ENCODE measurements at places on chromosomes 6 and 20.

- no peak for DNase-seq
These were observed 12.5 kb downstream of the CTSZ start for GRCh38 chr20:58994390-58995159.

DNA sequence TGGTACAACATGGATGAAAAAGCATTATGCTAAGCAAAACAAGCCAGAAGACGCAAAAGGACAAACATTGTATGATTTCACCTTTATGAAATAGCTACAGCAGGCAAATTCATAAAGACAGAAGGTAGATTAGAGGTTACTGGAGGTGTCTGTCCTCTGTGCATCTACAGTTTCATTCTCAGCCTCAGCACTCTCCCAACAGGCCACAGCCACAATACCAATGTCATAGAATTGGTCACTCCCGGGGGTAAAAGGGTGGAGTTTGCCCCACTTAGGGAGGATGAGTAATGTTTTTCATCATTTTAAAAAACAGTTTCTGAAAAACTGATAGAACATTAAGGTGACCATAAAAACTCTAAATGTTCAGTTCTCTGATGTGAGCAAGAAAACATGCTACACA lies 17.2 kb upstream of the TMX4 start:
- no peak for DNase-seq

DNA sequence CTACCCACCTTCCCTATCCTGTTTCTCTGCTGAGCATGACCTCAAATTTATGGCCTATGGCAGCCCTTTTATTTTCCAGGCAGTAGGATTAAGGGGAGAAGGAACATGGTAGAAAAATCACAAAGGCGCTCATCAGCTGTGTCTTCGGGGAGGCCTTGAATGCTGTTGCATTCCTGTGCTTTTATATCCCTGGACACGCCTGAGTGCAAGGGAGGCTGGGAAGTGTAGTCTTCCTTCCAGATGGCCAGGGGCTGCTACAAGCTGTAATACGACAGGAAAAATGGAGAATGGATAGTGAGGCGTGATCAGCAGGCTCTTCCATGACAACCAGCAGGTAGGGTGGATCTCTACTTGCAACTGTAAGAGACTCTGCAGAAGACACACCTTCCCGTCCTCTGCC lies 210.9 kb upstream of the GGTLC1 start:
- no peak for DNase-seq

GRCh38 chr6:12232821-12233220 lies 57.3 kb upstream of the EDN1 start:
- no peak for DNase-seq

GRCh38 chr6:79403563-79403962 lies 133.7 kb downstream of the LCA5 start:
- DNase-seq = no peak

- DNase-seq = no peak
These were observed 222.3 kb downstream of the UBE3D start for GRCh38 chr6:82843291-82843885.

- DNase-seq = no peak
These were observed 157.7 kb upstream of the MMS22L start for GRCh38 chr6:97440590-97441176.

DNA sequence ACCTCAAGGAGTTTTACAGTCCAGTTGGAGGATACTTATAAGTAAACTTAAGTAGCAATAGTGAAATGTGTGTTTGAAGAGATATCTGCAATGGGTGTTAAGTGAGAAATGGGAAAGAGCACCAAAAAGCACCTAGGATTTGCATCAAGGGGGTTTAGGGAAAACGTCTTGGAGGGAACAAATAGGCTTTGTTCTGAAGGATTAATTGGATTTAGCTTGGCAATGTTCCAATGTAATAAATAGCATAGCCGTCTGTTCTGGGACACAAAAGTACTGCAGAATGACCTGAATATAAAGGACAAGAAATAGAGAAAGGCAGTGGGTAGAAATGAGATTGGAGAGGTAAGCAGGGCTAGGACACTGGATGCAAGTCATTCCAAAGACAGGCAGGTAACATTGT lies 2.8 kb upstream of the MYO6 start:
- DNase-seq = no peak

GRCh38 chr6:135358251-135358821 lies 139.2 kb downstream of the AHI1 start:
- no peak for DNase-seq

DNA sequence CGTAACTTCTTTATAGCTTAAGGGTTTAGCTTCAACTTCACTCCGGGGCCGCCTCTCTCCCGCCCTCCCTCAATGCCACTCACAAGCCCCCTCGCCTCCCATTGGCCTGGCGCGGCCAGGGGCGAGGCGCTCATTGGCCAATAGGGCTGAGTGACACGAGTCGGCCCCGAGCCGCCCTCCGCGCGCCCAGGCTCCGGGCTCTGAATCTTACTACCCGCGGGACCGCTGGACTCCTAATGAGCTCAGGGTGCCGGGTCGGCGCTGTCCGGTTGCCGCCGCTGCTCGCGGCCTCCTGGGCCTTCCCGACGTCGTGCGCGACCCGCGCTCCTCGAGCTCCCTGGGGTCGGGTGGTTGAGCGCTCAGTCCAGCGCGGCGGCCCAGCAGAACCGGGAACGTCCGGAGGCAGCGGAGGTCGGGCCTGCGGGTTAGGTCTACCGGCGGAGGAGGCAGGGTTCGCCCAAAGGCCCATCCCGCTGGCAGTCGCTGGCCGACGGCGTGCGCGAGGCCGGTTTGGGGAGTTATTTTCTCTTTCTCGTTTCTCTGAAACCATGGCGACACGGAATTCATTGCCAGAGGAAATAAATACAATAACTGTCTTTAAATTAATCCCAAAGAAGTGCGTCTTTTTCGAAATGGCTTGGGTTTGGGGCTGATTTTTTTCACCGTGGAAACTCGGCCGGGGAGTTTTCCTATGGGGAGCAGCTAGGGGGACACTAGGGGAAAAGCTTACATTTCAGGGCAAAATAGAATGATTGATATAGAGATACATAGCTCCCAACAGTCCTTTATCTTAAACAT lies at the start of gene SIM1:
SIM1 (minus strand) TSS at position 19 of the 798 bp plus-strand sequence. CDS start 1,453 bp downstream, outside the sequence.
- DNase-seq = no peak

DNA sequence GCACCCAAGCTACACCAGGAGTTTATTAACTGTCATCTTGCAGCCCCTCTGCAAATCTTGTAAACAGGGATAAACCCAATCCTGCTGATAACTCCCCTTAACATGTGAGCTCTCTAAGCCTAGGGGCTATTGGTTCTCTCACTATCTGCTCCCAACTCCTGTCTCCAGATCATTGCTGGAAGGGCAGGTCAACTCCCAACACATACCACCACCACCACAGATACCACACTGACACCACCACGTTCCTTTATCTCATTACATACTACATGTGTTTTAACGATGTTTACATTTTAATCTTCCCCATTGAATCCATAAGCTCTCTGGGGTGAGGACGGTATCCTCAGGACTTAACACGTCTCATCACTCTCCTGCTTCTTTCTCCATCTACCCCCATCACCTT lies 51.8 kb downstream of the SIM1 start:
- DNase-seq = no peak

- no peak for DNase-seq
These were observed 1.2 kb downstream of the HIVEP1 start for GRCh38 chr6:12013307-12013719.

DNA sequence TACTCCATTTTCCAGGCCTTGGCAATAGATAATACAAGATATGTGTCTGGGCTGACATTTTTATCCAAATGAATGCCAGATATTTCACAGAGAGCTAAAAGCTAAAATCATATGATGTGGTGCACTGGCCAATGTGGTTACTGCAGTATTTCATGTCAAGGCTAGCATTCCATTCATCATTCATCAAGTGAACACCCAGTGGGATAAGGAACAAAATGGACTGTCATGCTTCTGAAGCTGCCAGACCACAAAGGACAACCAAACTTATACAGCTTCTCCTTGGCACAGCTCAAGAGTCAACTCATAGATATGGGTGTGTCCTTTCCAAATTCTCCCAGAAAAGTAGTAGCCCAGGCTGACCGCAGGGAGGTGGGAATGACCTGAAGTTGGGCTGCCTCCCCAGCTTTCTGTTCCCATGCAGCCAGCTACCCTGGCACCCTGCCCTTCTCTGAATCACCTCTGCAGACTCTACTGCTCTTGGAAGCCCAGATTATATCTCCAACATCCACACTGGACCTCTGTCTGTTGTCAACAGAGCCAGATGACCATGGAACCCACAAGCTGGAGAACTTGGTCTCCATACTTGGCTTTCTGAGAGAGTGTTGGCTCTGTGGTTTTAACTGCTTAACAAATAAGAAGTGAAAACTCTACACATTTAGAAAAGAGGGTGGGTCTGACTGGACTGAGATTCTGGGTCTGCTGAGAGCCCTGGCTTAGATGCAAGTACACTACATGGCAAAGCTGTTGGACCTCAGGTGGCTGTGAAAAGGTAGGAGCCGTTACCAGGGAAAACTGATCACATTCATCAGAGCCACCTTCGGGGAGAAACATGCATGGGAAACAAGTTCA lies 122.8 kb downstream of the ALDH8A1 start:
- no peak for DNase-seq

GRCh38 chr6:158536891-158537798 lies 22.7 kb upstream of the TMEM181 start:
- DNase-seq = no peak

GRCh38 chr6:36247693-36248092 lies 22.2 kb upstream of the PNPLA1 start:
- no peak for DNase-seq

DNA sequence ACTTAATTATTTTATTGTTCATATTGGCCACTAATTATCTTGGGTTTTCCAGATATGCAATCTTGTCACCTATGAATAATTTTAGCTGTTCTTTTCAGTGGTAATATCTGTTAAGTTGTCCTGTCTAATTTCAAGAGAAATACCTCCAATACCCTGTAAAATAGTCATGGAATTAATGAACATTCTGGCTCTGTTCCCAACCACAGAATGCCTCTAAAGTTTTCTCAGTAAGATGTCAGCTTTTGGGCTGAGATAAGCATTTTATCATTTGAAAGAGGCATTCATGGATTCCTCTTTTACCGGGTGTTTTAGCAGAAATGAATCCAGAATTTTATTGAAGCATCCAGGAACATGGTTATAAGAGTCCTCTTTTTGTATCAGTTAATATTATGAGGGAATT lies 109.3 kb downstream of the WDR27 start:
- no peak for DNase-seq

DNA sequence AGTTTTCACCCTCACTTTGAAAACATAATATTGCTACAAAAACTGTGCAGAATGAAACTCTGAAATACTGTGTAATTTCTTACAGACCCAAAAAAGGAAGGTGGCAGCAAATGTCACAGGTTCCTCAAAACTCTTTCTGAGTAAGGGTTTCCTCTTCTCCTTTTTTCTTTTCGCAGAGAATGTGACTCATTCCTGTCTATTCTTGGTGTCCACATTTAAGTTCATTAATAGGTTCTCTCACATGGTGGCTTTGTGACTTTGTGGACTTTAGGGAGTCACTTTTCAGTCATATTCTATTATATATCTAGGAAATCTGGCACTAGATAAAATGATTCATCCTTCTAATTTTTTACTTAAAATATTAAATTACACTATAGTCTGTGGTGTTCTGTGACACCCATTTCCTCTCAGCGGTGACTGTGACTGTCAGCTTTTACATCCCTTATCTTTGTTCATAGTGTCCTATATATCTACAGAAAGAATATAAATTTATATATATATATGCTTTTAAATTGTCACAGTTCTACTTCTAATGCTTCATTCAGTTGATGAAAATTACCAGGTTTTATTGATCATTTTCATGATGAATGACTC lies 126.8 kb upstream of the HCRTR2 start:
- DNase-seq = no peak

- DNase-seq = no peak
These were observed 28.7 kb downstream of the TXNDC5 start for GRCh38 chr6:7881765-7882500.

- no peak for DNase-seq
These were observed 224.3 kb downstream of the ERMARD start for GRCh38 chr6:169975701-169976100.

DNA sequence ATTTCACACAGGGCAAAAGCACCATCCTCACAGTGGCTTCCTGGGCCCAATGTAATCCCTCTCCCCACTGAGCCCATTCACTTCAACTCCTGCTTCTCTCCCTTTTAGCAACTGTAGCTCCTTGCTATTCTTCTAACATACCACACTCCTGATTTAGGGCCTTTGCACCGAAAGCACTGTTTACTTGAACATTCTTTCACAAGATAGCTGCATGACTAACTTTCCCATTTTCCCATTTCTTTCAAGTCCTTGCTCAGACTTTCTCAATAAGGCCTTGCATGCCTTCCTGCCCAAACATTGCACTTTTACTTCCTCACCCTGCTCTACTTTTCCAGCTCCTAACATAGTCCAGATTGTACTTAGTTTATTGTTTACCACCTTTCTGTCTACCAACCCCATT lies 73.0 kb downstream of the SHPRH start:
- DNase-seq = no peak

DNA sequence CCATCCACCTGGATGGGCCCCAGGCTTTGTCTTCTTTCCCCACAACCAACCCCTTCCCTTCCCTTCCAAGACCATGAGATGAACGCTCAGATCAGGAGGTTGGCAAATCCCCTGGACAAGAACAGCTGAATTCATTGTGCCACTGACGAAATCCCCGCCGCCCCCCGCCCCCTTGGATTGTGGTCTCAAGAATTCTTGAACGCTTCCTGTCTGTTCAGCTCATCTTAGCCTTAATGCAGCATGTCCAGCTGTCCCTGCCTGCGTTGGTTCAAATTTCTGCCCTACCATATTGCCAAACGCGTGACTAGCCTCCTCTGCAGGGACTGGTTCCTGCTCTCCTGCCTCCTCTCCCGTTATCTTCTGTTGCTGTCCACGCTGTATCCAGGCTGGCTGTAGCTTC lies 133.2 kb downstream of the CDH4 start:
- DNase-seq = no peak

DNA sequence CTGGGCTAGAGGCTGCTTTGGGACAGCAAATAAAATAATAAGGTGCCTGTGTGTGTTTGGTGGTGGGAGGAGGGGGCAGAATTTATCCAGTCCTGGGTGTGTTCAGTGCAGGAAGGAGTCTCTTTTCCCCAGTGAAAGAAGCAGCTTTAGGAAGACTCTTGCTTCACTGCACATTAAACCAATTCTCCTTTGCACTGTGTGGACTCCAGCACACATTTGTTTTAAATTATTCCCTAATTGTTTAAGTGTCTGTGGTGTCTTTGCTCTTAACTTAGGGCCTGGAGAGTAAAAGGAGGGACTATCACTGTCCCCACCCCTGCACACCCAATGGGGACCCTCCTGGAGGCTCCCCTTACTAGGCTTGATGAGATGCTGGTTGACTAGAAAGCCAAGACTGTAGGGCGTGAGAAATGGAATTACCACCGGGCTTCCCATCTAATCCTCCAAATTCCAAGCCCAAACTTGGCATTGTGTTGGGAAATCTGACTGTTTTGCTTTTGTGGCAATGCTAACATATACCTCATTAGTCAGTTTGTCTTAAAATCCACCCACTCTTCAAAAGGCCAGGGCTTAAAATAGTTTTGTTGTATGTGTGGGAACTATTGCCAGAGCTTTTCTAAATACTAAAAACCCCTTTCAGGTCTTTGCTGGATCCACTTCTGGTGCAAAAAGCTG lies 13.5 kb upstream of the DAAM2 start:
- DNase-seq = no peak

DNA sequence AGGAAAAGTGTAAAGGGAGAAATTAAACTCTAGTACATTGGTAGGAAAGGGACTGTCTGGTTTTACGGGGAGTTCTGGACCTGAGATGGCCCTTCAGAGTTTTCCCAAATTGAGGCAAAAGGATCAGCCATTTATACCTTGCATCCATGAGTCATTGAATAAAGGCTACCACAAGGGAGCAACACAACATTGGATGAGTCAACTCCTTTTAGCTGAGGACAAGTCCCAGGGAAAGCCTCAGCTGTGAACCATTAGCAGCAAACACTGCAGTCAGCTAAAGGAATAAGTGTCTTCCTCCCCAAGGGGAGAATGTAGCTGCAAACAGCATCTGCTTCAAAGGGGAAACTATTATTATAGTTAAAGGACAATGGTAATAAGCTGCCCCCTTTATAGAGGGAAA lies 468.7 kb upstream of the ID4 start:
- no peak for DNase-seq
